M059J (cell line): ENCODE measurements at places on chromosomes 16 and 17. TPM values are rescaled to one million over a fixed set of nuclear protein-coding genes. Genes with fewer than 3 reads are reported as not detected.

- DNase-seq, result no peak
Measured at GRCh38 chr17:68349157-68349556, 57.9 kb downstream of the ARSG start.

The NACA2 gene
- total RNA-seq, result not detected in 2 replicates

DNA sequence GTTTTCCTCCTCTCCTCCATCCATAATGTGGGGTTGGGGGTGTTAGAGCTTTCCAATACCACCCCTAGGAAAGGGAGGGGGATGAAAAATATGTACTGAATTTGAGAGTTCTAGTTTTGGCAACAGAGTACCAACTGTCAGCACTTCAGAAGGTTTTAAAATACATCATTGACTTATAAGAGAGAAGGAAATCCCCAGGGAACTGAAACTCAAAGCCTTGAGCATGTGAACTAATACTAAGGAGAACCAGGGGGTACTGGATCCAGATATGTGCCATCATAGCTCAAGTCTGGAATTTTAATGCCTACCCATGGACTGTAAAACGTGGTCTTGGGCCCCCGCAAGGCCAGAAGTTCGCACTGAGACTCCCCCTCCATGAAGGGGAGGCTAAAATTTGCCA is 15.8 kb downstream of the CACNG5 start:
- DNase-seq, result no peak

- DNase-seq, result no peak
Measured at GRCh38 chr16:12901597-12902461, at the start of gene SHISA9. TSS of gene SHISA9 (plus strand) at chr16:12901598.

The MT3 gene
- total RNA-seq, result not detected in 2 replicates

DNA sequence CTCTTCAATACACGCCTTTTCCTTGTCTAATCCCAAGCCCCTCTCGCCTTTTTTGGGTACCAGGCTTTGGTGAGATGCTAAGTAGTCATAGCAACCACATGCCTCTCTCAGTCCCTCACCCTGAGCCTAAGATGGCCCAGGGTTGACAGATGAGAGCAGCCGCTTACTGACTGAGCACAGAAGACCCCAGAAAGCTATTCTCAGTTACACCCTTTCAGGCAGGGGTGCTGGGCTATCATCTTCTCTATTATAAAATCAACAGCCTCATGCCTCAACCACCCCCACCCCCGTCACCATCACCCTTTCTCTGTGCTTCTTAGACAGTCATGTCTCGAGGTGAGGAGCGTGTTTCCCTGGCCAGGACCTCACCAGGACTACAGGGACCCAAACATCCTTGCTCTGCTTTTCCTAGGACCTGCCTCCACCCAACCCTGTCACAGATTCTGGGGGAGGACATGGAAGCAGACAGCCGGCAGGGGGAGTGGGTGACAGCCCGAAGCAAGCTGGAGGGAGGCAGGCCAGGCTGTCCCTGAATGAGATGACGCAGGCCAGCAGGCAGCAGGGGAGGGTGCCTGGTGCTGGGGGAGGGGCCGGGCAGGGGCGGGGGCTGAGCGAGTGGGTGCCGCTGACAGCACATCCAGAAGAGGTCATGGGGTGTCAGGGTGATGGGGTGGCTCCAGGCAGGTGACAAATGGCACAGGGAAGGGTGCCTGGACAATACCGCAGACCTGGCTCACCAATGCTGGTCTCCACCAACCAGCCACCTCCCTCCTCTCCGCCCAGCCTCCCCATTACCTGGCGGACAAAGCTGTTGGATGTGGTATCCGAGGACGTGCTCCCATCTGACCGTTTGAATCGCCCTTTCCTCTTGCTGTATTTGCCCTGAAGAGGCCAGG is 3.1 kb downstream of the CACNB1 start:
- DNase-seq, result no peak

DNA sequence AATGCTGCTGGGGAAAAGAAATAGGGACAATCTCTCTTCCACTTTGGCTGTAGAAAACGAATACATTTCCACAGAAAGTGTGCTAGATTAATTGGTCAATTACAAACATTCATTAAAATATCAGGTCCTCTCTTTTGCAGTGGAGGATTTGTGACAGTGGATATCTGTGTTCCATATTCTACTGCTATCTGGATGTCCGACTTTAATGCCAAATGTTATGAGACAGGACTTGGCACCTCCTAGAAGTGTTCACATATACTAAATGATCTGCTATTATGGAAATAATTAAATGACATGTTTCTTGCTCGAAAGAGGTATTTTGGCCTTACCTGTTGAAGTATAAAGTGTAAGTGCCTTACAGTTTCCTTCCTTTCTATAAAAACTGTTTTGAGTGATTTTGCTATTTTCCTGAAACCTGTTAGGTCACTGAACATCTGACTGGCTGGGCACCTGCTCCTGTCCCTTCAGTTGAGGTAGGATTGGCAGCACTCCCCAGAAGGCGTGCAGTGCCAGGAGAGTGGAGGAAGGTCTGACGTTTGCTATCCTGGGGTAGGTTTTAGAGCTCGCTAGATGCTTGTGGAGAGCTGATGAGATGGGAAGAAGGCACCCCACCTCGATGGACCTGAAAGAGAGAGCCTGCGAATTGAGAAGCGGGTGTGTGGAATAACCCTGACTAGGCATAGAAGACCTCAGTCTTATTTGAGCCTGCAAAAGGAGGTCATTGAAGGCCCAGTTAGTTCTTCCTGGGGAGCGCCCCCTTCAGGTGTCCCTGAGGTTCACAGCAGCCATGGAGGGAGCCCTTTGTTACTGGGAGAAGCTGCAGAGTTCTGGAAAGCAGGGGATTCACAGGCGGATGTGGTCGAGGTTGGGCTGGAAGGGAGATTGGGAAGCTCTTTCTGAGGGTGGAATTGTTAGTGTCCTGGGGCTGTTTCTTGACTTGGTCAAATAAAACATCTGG is 159.4 kb upstream of the ZNF267 start:
- DNase-seq, result no peak

DNA sequence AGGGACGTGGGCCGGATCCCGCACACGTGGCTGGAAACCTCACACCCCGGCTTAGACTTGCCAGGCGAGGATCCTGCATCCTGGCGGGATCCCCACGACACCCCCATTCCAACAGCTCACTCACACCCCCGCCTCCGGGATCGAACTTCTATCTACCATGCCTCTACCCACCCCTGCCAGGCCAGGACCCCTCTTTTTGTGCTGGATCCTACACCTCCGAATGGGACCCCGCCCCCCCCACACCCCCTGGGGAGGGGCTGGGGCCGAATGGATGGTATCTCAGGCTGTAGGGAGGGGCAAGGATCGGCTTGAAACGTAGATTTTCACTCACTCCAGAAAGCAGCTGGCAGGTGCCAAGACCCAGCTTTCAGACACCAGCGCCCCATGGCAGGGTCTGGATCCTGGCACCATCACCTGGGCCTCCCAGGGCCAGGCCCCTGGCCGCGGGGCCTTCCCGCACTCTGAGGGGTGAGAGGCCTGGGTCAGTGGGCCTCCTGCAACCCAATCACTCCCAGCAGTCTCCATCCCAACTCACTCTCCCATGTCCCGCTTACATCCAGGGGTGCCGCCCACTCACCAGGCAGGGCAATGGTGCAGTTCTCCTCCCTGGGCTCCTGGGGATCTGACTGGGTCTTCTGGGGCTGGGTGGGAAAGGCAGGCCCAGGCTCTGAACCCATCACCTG is 6.7 kb downstream of the PRSS36 start:
- no peak for DNase-seq

The PABPN1L gene
- total RNA-seq, result not detected in 2 replicates

DNA sequence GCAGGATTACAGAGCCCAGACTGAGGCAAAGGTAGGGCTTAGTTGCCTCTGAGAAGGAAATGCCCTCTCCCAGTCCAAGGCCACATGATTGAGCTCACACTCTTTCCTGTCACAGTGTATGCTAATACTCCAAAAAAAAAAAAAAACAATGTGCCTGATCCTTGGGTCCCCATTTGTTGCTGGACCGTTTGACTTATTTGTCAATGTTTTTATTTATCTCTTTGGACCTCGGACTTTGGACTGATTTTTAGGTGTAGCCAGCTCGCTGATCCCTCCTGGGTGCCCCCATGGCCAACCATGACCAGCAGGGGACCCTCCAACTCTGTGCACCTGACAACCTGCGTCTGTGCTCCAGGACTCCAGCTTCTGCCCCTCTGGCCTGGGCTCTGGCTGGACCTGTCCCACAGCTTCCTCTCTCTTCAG is 622 bp upstream of the CCL16 start:
- no peak for DNase-seq

DNA sequence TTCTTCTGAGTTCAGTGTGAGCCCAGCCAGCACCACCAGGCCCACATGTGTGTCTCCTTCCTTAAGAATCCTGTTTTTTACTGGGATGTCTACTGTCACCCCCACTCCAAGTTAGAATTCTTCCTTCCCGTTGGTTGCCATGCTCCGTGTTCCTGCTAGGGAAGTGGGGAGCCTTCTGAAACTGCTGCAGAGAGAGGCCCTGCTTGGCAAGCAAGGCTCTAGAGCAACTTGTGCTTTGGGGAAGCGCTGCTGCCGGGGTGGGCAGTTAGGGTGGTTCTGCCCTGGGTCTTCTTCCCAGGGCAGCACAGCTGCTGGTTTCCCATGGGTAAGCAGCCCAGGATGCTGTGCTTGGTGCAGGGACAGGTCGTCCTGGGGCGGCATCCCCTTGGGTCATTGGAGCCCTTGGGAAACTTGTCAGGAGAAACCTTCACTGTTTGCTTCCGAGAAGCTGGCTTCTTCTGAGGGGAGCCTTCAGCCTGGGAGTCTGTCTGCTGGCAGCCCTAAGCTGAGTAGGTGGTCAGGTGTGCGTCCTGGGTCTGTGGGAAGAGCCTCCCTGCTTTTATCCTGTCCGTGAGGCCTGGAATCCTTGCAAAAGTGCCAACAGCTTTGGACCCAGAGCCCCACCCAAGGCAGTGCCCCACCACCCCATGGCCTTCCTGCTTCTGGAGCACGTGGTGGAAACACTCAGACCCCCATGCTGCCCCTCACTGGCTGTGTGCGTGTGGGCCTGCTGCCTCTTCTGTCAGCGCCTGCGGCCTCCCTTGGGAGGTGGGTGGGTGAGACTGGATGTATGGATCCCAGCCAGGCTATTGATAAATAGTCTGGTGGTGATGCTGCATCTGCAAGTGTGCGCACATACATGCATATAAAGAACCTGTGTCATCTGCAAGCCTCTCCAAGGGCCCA is 71.8 kb downstream of the PLD6 start:
- no peak for DNase-seq

GRCh38 chr17:39022924-39023323 is 55.7 kb upstream of the FBXO47 start:
- no peak for DNase-seq

The RNF222 gene
- 0.10 TPM in 1 of 2 replicates, not detected in the other for total RNA-seq

- no peak for DNase-seq
Measured at GRCh38 chr17:78137392-78138203, 7.0 kb downstream of the TMC8 start.

DNA sequence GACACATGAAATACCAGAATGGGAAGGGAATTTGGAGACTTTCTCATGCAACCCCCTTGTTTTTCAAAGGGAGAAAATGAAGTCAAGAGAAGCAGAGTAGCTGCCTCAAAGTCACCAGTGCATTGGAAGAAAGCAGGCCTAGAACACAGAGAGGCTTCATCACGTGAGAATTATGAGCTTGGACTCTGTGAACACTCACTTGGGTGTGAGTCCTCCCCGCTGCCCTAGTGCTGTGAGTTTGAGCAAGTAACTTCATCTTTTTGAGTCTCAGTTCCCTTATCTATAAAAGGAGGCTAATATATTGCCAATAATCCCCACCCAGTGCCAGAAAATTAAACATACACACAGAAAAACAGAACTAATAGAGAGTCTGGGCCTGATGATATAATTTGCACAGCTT is 315.8 kb downstream of the XYLT1 start:
- no peak for DNase-seq

- no peak for DNase-seq
Measured at GRCh38 chr16:24005577-24005976, 169.8 kb downstream of the PRKCB start.

DNA sequence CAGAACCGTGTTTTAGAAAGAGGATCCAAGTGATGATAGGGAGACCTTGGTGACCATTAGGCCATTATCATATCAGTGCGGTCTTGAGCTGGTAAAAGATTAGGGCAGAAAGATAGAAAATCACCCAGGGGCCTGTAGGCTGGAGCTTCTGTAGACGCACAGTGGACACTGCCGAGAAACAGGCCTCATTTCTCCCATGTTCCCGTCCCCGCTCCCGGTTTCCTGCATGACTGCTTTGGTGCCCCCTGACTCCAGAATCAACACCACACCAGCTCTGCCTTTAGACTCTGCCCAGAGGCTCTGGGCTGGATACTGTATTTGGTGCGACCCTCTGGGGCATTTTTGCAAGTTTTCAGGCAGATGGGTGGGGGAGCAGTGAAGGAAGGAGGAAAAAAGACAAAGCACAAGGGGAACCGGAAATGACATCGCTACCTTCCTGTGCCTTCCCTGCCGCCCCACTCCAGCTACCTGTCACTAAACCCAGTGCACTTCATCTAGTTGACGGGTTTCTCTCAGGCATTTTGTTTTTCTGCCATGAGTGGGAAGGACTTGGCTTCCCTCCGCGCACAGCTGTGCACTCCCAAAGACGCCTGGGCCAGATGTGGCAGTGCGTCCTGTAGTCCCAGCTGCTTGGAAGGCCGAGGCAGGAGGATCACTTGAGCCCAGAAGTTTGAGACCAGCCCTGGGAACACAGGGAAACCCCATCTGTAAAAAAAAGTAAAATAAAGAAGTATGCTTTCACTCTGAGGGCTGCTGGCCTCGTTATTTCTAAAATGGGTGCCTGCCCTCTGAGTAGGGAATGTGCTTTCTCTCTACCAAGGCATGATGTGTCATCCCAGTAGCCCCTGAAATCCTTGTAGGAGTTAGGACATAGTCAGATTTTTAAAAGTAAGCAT is 214.1 kb downstream of the RPTOR start:
- no peak for DNase-seq

DNA sequence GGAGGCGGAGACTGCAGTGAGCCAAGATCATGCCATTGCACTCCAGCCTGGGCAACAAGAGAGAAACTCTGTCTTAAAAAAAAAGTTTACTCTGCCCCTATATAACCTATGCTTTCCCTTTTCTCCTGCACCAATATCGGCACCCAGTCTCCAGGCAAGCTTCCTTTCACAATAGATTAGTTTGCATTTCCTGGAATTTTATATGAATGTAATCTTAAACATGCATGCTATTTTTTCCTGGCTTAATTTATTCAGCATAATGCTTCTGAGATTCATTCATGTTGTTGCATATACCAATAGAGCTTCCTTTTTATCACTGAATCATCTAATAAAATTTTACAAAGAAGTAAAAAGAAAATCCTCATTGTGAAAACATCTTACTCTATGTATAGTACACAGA is 59.4 kb downstream of the USP32 start:
- DNase-seq, result no peak

- DNase-seq, result peak; percentile 92
Measured at GRCh38 chr16:20415541-20415940, 6.2 kb downstream of the ACSM5 start.

DNA sequence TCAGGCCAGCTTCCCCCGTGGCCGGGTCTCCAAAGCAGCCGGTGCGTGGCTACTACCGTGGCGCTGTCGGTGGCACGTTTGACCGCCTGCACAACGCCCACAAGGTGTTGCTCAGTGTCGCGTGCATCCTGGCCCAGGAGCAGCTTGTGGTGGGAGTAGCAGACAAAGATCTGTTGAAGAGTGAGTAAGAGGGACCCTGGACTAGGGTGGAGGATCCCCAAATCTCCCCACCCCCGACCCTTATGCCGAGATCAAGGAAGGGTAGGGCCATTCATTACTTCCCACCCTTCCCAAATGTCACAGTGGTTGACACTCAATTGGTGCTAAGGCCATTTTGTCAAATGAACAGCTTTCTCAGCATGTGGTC is 1.2 kb downstream of the COASY start:
- no peak for DNase-seq

- no peak for DNase-seq
Measured at GRCh38 chr17:44595216-44595775, 38.0 kb downstream of the FZD2 start.
